ENCODE measurements at places on chromosomes 7 and 10. TPM values are rescaled to one million over a fixed set of nuclear protein-coding genes. Genes with fewer than 3 reads are reported as not detected.

GRCh38 chr7:143347950-143348349, 14.6 kb downstream of the FAM131B start:
- no peak for DNase-seq
- H3K27me3 ChIP-seq, result peaks cover 40% of the 10 kb centered on the region
- no peaks in the 10 kb centered on the region for H3K36me3 ChIP-seq
- no peak overlapping the region for H3K27ac ChIP-seq
- H3K4me3 ChIP-seq, result no peak overlapping the region
- H3K4me1 ChIP-seq, result no peaks in the 10 kb centered on the region

GRCh38 chr10:126425489-126426065, 37.3 kb upstream of the ADAM12 start:
- no peaks in the 10 kb centered on the region for H3K36me3 ChIP-seq
- peaks cover 17% of the 10 kb centered on the region for H3K4me1 ChIP-seq
- H3K27ac ChIP-seq, result no peak overlapping the region
- no peak overlapping the region for H3K4me3 ChIP-seq
- no peak for DNase-seq
- H3K27me3 ChIP-seq, result no peaks in the 10 kb centered on the region

GRCh38 chr10:3625959-3626751, 158.9 kb downstream of the KLF6 start:
- peaks cover 36% of the 10 kb centered on the region for H3K4me1 ChIP-seq
- no peaks in the 10 kb centered on the region for H3K36me3 ChIP-seq
- H3K4me3 ChIP-seq, result peak overlapping the region; percentile 3
- no peaks in the 10 kb centered on the region for H3K27me3 ChIP-seq
- no peak for DNase-seq
- peak overlapping the region; percentile 85 for H3K27ac ChIP-seq

- no peaks in the 10 kb centered on the region for H3K27me3 ChIP-seq
- no peaks in the 10 kb centered on the region for H3K36me3 ChIP-seq
- H3K4me1 ChIP-seq, result no peaks in the 10 kb centered on the region
- no peak for DNase-seq
These were observed 1202.3 kb upstream of the LRRTM3 start for GRCh38 chr10:65723525-65723924.

- no peaks in the 10 kb centered on the region for H3K27me3 ChIP-seq
- H3K27ac ChIP-seq, result no peak overlapping the region
- H3K4me1 ChIP-seq, result peaks cover 4% of the 10 kb centered on the region
- no peak for DNase-seq
- H3K36me3 ChIP-seq, result no peaks in the 10 kb centered on the region
These were observed 54.8 kb downstream of the RAPGEF5 start for GRCh38 chr7:22302193-22302592.

DNA sequence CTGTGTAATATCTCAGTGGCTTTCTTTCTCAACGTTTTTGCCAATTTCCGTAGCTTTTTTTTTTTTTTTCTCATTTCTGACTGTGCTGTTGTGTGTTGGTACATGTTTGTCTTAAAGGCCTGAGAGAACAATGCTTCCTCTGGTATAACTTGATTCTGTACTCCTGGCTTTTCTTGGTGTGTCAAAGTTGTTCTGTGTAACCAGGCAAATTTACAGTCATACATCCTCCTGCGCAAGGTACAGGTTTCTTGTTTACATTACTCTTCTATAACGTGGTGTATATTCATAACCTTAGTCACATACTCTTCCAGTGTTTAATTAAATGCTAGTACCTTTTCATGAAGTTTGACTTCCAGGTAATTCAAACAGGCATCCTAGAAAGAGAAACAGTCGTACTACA, 8.3 kb upstream of the ARHGAP12 start:
- no peaks in the 10 kb centered on the region for H3K27me3 ChIP-seq
- peak; percentile 36 for DNase-seq
- peaks cover 27% of the 10 kb centered on the region for H3K4me1 ChIP-seq

DNA sequence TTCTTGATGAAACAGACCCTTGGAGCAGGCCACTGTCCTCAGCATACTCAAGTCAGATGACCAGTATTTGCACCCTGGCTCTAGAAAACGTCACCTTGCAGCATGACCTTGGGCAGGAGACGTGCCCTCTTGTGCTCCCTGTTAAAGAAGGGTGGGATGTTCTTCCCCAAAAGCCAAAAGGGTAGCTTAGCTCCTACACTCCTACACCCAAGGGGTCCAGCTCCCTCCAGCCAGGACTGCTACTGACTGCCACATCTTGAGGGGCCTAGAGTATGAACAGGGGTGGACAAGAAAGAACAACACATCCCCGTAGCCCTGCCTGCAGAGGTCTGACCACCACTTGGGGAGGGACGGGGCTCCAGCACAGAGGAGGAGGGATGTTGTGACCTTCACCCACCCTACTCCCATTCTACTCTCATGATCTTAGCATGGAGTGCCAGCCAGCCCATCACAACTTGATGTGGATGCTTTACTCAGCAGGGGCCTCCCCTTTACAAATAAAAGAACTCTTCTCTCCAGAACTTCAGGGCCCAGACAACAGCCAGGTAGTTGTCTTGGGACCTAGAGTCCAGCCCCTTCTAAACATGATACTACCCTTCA, 165.3 kb upstream of the ZMIZ1 start:
- no peaks in the 10 kb centered on the region for H3K36me3 ChIP-seq
- peaks cover 8% of the 10 kb centered on the region for H3K27me3 ChIP-seq
- no peaks in the 10 kb centered on the region for H3K4me1 ChIP-seq
- no peak for DNase-seq

- H3K4me1 ChIP-seq, result no peaks in the 10 kb centered on the region
- H3K27ac ChIP-seq, result no peak overlapping the region
- H3K27me3 ChIP-seq, result no peaks in the 10 kb centered on the region
- H3K4me3 ChIP-seq, result no peak overlapping the region
- no peaks in the 10 kb centered on the region for H3K36me3 ChIP-seq
These were observed 152.3 kb downstream of the SDK1 start for GRCh38 chr7:3453398-3453797.

DNA sequence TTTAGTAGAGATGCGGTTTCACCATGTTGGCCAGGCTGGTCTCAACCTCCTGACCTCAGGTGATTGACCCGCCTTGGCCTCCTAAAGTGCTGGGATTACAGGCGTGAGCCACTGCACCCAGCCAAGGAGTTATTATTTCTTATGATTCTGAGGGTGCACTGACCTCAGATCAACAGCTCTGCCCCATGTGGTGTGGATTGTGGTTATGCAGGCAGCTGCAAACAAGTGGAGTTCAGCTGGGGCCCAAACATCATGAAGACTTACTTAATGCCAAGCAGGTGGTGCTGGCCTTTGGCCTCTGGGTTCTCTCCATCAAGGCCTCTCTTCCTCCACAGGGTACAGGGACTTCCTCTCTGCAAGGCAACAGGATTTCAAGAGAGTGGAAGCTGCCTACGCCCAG, 45.1 kb upstream of the OPTN start:
- H3K27ac ChIP-seq, result no peak overlapping the region
- H3K36me3 ChIP-seq, result no peaks in the 10 kb centered on the region
- H3K27me3 ChIP-seq, result no peaks in the 10 kb centered on the region
- no peaks in the 10 kb centered on the region for H3K4me1 ChIP-seq

DNA sequence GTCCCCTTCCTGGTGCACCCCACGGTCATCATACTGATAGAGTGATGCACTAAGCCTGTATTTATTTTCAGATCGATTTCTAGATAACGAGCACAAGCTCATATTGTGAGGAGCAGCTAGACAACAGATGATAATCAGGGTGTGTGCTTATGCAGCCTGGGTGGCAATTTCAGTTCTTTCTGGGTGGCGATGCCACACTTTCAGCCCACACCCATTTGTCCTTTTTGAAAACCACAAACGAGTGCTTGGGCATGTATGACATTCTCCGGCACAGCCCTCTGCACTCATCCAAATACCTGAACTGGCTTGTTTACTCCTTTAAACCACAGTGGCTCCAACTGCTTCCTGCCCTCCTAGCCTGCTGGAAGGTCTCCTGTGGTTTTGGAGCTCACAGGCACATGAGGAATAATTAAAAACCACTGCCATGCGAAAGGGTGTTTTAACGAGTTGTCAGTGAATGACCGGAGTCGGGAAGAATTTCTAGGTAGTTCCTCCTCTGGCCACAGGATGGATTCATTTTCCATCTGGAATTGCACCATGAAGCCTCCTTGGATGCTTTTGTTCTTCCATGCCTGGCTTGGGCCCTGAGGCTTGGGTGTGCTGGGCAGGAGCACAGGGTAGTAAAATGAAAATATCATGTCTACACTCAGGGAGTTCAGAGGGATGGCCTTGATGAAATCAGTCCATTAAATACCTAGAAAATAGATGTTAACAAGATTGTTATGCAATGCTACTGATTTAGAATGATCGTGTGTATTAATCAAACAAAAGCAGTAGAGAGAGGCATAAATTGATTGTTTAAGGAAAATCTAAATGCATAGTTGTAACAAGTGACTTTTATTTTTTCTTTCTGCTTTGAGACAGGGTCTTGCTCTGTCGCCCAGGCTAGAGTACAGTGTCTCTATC, 52.4 kb upstream of the ITGB1 start:
- peaks cover 41% of the 10 kb centered on the region for H3K4me1 ChIP-seq
- peak; percentile 74 for DNase-seq
- H3K27me3 ChIP-seq, result no peaks in the 10 kb centered on the region
- H3K27ac ChIP-seq, result peak overlapping the region; percentile 71

DNA sequence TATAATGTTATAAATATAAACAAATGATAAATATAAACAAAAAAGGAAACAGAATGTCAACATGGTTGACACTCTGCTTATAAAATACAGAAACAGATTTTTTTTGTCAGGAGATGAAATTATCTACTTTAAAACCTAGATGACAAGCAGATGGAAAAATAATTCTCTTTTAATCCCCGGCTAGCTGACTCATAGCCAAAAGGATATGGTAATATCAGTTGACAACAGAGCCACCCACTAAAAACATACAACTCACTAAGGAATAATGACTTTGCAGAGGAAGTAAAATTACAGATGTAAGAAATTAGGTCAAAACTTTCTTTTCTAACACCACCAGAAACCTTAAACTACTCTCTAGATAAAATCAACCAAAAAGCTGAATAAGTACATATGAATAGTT, 131.1 kb upstream of the ABCB5 start:
- H3K36me3 ChIP-seq, result no peaks in the 10 kb centered on the region
- no peak for DNase-seq
- no peak overlapping the region for H3K4me3 ChIP-seq

GRCh38 chr10:2951235-2951835, 116.0 kb upstream of the PFKP start:
- no peak overlapping the region for H3K4me3 ChIP-seq
- H3K4me1 ChIP-seq, result no peaks in the 10 kb centered on the region
- H3K27me3 ChIP-seq, result peaks cover 12% of the 10 kb centered on the region
- no peak overlapping the region for H3K27ac ChIP-seq
- no peak for DNase-seq

DNA sequence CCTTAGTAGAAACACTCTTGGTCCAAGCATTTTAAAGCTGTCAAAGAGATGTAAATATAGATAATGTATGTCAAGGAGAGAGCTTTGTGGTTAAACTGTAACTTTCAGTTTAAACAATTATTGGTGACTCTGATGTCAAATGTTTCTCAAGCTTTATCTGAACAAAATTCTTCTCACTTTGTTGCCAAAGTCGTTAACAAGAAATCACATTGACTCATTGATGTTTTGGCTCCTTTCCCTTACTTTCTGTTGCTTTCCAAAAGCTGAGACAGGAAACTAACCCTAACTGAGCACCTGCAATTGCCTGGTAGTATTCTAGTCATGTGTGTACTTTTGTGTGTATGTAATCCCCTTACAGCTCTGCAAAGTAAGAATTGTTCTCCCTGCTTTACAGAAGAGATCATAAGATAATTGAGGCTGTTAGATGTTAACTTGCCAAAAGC, 108.5 kb downstream of the CFTR start:
- H3K4me3 ChIP-seq, result no peak overlapping the region
- H3K27ac ChIP-seq, result no peak overlapping the region
- H3K27me3 ChIP-seq, result no peaks in the 10 kb centered on the region
- H3K4me1 ChIP-seq, result no peaks in the 10 kb centered on the region
- no peak for DNase-seq
- no peaks in the 10 kb centered on the region for H3K36me3 ChIP-seq

DNA sequence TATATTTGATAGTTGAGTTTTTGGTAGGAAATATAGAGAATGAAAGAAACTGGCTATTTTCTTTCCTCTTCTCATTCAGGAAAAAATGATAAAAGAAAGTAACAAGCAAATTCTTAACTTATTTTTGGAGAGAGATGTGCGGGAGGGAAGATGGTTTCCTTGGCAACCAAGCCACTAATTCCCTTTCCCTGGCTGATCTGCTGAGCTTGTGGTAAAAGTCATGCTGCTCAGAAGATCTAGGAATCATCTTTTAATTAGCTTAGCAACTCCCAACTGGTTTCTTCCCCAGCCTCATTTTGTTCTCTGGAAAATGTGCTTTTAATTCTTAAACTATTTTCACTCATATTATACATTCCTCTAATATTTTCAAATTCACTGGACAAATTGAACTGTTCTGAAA, 11.8 kb downstream of the UROS start:
- no peak overlapping the region for H3K4me3 ChIP-seq
- no peaks in the 10 kb centered on the region for H3K4me1 ChIP-seq
- H3K27me3 ChIP-seq, result no peaks in the 10 kb centered on the region
- DNase-seq, result no peak

DNA sequence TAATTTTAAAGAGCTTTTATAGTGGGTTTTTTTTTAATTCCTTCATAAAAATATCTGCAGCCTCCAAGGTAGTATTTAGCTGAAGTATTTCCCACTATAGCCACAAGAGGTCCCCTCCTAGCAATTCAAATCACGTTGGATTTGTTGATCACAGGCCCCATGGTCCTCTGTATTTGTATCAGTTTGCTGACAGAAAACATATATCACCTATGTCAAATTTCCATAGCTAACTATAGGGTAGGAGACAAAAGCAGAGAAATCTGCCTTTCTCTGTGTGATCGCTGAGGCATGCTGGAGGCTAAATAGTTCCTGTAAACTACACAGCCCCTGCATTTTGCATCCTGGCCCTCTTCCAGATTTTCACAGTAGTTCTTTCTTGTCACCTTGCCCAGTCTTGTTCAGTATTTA, 1.7 kb upstream of the CTNNA3 start:
- no peak overlapping the region for H3K27ac ChIP-seq
- DNase-seq, result no peak
- no peak overlapping the region for H3K4me3 ChIP-seq
- no peaks in the 10 kb centered on the region for H3K4me1 ChIP-seq
- H3K27me3 ChIP-seq, result peaks cover 11% of the 10 kb centered on the region

DNA sequence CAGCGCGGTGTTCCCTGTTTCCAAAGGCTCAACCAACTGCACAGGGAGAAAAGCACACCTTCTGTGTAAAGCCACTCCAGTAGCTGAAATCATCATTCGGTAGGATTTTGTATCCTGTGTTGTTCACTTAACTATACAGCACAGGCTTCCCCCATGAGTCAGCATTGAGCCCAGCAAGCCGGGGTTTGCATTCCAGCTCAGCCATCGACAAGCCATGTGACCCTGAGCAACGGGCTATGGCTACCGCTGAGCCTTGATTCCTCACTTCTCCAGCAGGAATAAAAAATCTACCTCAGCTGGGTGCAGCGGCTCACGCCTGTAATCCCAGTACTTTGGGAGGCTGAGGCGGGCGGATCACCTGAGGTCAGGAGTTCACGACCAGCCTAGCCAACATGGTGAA, 44.1 kb upstream of the ATP6V0A4 start:
- peaks cover 3% of the 10 kb centered on the region for H3K4me1 ChIP-seq
- DNase-seq, result peak; percentile 92
- H3K27me3 ChIP-seq, result no peaks in the 10 kb centered on the region
- H3K4me3 ChIP-seq, result no peak overlapping the region

INSYN2A gene
- 0.36 TPM for total RNA-seq

CLDN3 gene
- not detected for total RNA-seq

All from osteoblast (primary cell).